Thoracic aorta (tissue), 2 donors: ENCODE measurements at places on chromosomes 16 and 17.

GRCh38 chr16:68422396-68422960 is 25.8 kb downstream of the SMPD3 start:
- no peaks in the 10 kb centered on the region for H3K4me1 ChIP-seq
- no peak overlapping the region for H3K27ac ChIP-seq

DNA sequence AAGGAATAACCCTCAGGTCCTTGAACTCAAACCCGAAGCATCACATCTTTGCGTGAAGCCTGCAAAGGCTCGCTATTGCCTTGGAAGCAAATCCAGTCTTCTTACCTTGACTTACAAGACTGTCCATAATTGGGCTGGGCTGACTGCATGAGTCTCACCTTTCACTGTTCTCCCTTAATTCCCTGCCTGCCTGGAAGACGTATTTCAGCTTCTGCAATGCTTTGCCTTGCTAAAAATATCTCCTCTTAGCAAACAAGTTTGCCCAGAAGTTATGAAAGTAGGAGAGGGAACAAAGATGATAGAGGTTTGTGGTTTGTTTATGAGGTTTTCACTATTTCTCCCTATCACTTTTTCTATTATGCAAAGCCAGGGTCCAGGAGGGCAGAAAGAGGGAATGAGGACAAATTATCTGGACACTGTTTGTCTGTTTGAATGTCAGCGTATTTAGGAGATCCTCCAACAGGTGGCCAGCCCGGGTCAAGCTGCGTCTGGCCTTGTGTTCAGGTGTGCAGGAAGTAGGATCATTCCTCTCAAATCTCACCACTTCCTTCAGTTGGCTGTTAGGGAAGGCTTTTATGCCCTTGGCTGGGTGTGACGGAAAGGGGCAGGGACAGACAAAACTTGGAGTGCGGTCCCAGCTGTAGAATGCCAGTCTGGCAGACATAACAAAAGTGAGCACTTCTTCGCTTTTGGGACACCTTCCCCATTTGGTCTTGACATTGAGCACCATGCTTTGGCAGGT is 488.9 kb downstream of the CDH13 start:
- no peaks in the 10 kb centered on the region for H3K36me3 ChIP-seq
- no peaks in the 10 kb centered on the region for H3K27me3 ChIP-seq
- DNase-seq, result no peak
- no peak overlapping the region for H3K27ac ChIP-seq
- no peak overlapping the region for H3K4me3 ChIP-seq
- peaks cover 19% of the 10 kb centered on the region for H3K4me1 ChIP-seq

GRCh38 chr17:58112970-58113631 is 29.9 kb downstream of the DYNLL2 start:
- peak; percentile 55 for DNase-seq
- no peaks in the 10 kb centered on the region for H3K36me3 ChIP-seq
- no peaks in the 10 kb centered on the region for H3K27me3 ChIP-seq
- H3K27ac ChIP-seq, result no peak overlapping the region
- no peak overlapping the region for H3K4me3 ChIP-seq
- H3K4me1 ChIP-seq, result no peaks in the 10 kb centered on the region

DNA sequence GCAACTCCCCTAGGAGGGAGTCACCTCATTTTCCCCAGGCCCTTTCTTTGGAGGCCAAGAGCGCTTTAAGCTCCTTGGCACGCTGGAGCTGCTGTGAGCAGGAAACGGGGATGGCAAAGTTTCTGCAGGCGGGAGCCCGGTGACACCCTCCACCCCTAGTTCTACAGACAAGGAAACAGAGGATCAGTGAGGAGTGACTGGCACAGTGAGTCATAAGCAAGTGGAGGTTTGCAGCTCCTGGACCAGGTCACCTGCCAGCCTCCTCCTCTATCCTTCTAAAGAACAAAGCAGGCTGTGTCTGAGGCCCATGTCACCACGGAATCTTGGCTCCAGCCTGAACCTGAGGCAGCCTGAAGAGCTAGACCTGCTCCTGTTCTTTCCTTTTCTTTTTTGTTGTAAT is 141.9 kb downstream of the TMEM132E start:
- H3K27ac ChIP-seq, result no peak overlapping the region
- H3K36me3 ChIP-seq, result no peaks in the 10 kb centered on the region
- no peaks in the 10 kb centered on the region for H3K27me3 ChIP-seq
- no peak overlapping the region for H3K4me3 ChIP-seq
- H3K4me1 ChIP-seq, result no peaks in the 10 kb centered on the region
- no peak for DNase-seq

GRCh38 chr16:86061721-86062120 is 162.8 kb downstream of the IRF8 start:
- no peaks in the 10 kb centered on the region for H3K36me3 ChIP-seq
- H3K27me3 ChIP-seq, result no peaks in the 10 kb centered on the region
- no peaks in the 10 kb centered on the region for H3K4me1 ChIP-seq
- DNase-seq, result no peak

- peak overlapping the region; percentile 93 for H3K27ac ChIP-seq
- DNase-seq, result no peak
- H3K4me1 ChIP-seq, result peaks cover 64% of the 10 kb centered on the region
- H3K27me3 ChIP-seq, result no peaks in the 10 kb centered on the region
- H3K4me3 ChIP-seq, result no peak overlapping the region
Observed at GRCh38 chr17:81390029-81390872, 5.0 kb upstream of the BAHCC1 start.

- H3K4me3 ChIP-seq, result no peak overlapping the region
- no peak for DNase-seq
- H3K36me3 ChIP-seq, result no peaks in the 10 kb centered on the region
- H3K27ac ChIP-seq, result no peak overlapping the region
Observed at GRCh38 chr17:20979792-20980083, 63.1 kb downstream of the USP22 start.

DNA sequence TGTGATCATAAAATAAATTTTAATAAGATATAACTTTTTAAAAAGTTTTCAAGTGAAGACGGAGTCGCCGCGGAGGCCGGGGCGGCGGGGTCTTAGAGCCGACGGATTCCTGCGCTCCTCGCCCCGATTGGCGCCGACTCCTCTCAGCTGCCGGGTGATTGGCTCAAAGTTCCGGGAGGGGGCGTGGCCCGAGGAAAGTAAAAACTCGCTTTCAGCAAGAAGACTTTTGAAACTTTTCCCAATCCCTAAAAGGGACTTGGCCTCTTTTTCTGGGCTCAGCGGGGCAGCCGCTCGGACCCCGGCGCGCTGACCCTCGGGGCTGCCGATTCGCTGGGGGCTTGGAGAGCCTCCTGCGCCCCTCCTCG is at the start of gene FOXC2:
FOXC2 (plus strand) TSS at position 229 of the 365 bp plus-strand sequence. CDS start 507 bp downstream, outside the sequence.
- H3K27ac ChIP-seq, result peak within 1 kb of the TSS; percentile 97
